ENCODE measurements at places on chromosomes 3 and 15. TPM values are rescaled to one million over a fixed set of nuclear protein-coding genes. Genes with fewer than 3 reads are reported as not detected.

GRCh38 chr3:48472673-48472922 is 26.1 kb downstream of the ATRIP start:
- no peak for DNase-seq

The HGD gene
- total RNA-seq, result 14.9 TPM

- no peak for DNase-seq
Observed at GRCh38 chr3:72816862-72817355, 31.3 kb downstream of the SHQ1 start.

The IL17RB gene
- total RNA-seq, result 18.2 TPM

DNA sequence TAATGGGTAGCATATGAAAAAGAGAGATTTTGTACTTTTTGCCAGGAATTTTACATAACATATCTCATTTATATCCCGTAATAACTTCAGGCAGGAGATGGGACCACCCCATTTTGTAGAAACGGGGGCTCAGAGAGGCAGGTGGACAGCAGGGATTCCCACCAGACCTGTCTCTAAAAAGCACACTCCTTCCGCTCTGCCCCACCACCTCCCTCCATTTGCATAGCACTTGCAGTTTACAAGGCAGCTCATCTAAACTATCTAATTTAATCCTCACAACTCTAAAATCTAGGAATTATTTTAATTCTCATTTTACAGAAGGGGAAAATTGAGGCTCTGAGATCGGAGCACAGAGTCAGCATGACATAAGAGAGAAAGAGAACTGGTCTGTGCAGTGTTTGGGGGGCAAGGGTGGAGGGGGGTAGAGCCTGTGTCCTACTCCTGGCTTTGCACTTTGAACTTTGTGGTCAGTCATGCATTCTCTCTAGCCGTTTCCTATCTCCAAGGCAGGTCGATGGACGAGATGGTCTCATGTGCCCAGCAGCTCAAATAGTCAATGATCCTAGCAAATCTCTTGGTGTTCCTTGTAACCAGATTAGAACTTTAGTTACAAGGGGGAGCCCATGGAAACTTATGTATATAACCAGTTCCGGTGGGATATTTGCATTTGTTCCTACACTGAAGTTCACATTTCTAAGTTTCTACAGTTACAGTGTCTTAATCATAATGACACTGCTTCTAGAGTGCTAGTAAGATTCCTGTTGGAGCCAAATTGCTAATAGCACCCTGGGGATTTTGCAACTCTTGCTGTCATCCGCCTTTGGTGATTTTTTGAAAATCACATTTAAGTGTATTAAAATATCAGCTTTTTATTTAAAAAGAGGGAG is 18.6 kb downstream of the CRYGS start:
- DNase-seq, result no peak

GRCh38 chr3:8365541-8365940 is 136.1 kb upstream of the LMCD1 start:
- no peak for DNase-seq

- DNase-seq, result no peak
Observed at GRCh38 chr15:55218056-55218455, 21.3 kb upstream of the RSL24D1 start.

The PRR23E gene
- not detected for total RNA-seq

The FBN1 gene
- total RNA-seq, result 79.0 TPM

DNA sequence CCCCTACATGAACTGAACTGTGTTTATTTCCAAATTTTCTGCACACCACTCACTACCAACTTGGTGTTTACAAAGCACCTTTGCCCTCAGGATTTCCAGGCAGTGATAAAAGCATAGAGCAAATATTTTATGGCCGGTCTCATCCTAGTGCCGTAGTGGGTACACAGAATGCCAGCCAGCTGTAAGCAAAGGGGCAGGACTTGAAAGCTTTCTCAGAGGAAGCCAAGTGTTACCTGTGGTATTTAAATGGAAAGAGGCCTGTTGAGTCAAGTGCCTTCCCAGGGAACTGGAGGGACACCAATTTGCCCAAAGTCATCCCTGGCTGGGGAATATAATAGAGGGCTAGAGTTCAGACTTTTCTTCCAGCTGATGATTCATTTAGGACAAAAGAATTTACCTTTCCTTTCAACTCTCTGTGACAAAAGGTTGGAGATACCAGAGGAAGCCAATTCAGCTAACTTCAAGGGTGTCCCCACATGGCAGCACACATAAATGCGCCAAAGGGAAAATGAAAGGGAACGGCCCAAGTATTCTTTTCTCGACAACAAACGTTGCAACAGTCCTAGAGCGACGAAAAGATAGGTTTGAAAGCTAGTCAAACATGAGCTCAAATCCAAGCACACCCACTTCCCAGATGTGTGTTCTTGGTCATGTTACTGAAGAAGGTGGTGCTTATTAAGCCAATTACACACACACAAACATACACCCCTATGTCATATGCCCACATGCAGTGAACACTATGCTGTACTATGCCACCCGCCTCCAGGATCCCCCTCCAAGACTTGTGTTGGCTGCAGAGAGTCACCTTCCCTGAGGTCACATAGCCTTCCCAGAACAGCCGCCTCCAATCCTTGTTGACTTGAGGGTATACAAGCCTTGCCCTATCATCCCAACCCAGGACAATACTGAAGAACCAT is 27.7 kb downstream of the MAGI1 start:
- DNase-seq, result no peak

DNA sequence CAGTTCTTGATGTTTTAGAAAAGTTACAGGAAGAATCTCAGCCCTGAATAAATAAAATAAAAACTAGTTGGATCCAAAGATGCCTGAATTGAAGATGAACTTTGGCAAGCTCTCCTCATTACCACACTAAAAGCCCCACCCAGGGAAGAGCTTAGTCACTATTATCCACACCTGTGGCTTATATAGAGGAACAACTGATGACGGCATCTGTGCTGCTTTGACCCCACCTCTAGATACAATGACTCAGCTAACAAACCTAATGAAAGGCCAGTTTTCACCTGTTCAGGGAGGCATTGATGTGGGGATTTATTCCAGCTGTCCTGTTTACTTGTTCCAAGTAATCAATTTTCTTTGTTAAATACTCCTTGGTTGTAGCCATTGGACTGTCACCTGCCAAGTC is 604.7 kb upstream of the EPHA6 start:
- DNase-seq, result no peak

GRCh38 chr3:76096836-76097588 is 311.7 kb upstream of the ZNF717 start:
- no peak for DNase-seq

The C2CD4A gene
- 1.7 TPM for total RNA-seq

DNA sequence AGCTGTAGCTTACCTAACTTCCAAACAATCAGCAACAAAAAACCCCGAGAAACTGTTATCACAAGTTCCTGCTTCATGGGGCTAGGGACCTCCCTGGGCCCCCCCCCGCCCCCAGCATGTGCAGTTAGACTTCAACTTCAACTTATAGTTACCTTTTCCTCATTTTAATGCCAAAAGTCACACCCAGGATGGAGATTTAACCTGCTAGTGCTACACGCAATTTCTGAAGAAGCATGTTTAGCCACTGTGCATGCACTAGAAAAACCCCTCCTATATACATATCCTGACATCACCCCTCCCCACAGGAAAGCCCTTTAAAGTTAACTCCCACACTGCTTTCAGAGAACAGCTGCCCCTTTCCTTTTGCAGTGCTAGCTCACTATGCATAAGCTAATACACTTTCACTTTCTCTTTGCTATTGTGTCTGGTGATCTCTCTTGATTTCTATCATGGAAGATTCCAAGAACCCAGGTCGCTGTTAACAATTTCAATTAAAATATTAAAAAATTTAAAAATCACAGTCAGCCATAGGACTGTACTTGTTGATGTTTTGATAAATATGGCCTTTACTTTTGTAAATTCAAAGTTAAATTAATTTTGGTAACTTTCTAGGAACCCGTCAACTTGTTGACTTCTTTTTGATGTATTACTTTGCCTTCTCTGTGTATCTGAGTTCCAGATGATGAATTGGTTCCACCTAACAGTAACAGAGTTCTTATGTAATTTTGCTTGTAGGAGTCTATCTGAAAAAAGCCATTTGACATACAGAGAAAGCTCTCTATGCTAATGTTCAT is 75.2 kb upstream of the ACAD9 start:
- no peak for DNase-seq

DNA sequence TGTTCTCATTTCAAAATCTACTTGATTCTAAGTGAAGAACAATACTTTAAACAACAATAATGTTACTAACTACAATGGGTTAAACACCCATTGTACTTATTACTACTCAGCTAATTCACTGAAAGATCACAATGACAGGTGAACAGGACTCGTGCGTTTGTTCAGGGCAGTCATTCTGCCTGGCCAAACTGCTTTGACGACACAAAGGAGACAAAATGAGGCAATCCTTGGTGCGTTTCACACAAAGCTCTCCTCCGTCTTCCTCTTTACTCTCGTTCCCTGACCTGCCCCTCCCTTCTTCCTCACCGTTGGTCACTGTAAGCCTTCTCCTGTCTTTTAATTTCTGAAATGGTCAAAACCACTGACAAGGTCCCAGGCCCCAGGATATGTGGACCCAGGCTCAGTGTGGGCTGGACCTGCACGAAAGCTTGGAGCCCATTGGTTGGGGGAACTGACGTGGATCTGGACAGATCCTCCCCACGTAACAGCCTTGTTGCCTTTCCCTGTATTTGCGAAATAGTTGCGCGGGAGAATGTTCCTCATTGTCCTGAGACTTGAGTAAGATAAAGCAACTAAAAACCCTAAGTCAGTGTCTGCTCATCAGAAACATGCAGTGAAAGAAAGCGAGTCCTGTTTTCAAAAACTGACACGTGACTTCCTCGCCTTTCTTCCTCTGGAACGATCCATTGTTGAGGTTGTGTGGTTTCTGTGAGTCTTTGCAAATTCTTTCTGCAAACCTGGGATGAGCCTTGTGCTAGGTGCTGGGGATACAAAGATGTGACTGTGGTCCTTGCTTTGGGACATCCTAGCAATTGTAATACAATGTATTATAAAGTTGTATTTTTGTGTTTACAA is 147.1 kb upstream of the RGMA start:
- peak; percentile 59 for DNase-seq

DNA sequence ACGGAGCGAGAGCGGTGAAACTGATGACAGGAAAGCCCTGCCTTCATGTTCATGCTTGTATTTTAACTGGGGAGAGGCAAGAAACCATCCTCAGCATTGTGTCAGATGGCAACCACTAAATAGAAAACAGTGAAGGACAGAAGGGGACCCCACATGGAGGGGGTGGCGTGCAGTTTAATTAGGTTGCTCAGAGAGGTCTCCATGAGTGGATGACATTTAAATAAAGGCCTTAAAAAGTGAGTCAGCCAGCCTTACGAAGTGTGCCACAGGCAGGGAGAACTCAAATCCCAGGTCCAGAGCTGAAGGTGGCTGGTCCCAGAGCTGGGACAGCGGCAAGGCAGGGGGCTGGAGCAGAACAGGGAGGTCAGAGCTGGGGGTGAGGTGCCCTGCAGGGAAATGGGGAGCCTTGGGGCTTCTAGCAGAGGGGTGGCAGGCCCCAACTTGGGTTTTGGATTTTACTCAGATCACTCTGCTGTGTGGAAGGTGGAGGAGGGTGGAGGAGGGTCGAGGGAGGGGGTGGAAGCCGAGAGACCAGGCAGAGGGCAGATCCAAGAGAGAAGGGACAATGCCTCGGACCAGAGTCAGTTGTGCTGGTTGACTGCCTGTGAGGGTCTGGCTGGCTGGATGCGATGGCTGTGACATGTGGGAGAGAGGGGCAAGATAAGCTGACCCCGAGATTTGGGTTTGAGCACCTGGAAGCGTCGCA is 73.7 kb downstream of the KLF13 start:
- DNase-seq, result no peak

The PIERCE2 gene
- total RNA-seq, result not detected

The CD80 gene
- 4.2 TPM for total RNA-seq

DNA sequence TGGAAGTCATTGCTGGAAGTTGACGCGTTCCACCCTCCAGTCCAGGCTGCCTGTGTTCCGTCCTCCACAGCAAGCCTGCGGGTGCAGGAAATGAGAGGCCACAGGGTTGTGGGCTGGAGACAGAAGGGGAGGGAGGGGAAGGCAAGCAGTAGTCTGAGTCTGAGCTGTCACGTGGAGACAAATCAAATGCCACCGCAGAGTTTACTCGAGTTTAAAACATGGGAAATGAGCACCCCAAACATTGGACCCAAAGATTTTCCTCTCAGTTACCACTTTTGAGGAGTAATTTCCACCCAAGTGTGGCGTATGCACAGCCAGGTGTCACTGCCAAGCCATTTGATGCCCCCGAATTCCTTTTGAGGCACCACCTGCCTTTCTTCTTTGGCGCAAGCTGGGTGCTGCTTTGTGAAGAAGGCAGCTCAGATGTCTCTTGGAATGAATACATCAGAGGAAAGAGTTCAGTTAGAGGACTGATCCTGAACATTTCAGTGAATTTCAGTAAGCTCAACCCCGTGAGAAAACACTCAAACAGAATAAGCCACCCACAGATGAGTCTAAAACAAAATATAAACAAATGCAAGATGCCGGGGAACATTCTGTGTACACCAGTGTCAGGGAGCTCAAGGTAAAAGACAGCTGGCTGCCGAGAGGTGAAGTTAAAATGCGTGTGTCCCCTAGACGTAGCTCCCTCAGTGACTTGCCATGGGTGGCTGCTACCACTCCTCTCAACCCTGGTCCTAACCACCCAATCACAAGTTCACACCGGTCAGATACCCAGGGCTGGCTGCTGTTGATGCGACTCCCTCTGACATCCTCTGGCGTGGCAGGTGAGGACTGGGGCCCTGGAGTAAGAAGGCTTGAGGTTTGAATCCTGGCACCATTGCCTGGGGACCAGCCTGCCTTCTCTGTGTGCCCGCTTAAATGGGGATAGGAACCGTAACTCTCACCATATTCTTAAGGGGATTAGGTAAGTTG is 203.8 kb downstream of the UACA start:
- peak; percentile 79 for DNase-seq

- DNase-seq, result no peak
Observed at GRCh38 chr3:197533396-197533795, 22.4 kb downstream of the BDH1 start.

- no peak for DNase-seq
Observed at GRCh38 chr15:28037969-28038590, 61.0 kb downstream of the OCA2 start.

The GP5 gene
- not detected for total RNA-seq

The GALNT15 gene
- total RNA-seq, result 114 TPM

- DNase-seq, result no peak
Observed at GRCh38 chr3:72052841-72053409, 268.0 kb upstream of the PROK2 start.

The NPAP1 gene
- total RNA-seq, result not detected
